ENCODE measurements at places on chromosomes 1 and 21.

DNA sequence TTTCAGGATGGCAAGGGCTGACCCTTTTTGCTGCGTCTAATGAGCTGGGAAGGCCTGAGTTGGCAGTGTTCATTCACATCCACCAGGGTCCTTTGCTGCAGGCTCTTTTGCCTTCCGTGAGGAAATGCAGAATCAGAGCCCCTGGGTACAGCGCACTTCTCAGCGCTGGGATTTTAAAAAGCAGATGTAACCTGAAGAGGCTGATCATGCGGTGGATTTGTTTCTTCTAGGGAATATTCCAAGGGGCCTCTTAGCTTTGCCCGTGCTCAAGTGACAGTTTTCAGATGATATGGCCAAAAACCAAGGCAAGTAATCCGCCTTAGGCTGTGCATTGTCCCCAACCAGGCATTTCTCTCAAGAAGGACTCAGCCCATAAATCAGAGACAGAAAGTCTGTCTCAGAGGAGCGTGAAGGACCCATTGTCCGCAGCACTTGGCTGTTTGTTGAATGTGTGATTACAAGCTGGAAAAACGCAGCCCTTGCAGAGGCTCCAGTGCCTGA is 237.6 kb downstream of the PTPRC start:
- DNase-seq, result no peak

DNA sequence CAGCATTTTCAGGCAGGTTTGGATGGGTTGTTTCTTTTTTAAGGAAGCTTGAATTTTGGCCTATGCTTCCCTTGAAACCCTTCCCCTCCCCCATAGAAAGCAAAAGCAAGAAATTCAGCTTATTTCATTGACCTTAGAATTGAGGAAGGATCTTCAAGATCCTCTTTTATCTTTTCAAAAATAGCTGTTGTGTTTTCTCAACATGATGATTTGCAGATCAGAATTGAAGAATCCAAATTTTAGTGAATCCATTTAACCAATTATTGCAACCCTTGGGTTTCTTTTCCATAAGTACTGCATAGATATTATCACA is 73.7 kb downstream of the LRRC8C start:
- no peak for DNase-seq

DNA sequence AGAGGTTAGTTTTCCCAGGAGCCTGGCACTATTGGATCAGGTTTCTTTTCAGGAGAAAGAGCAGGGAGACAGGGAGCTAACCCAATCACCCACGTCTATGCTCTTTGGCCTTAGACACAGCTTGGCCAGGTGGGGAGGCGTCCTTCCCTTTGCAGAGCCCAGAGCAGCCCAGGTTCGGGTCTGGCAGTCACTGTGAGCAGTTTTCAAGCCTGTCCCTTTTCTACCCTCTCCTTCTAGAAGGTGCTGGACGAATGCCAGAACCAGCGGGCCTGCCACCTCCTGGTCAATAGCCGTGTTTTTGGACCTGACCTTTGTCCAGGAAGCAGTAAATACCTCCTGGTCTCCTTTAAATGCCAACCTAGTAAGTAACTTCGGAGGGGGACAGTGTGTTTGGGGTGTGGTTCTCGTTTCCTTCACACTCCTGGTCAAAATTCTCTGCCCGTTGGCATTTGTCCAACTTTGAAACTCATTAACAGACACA is 44.9 kb downstream of the EVA1C start:
- peak; percentile 32 for DNase-seq

- no peak for DNase-seq
Measured at GRCh38 chr21:34046917-34047316, 26.5 kb upstream of the MRPS6 start.

DNA sequence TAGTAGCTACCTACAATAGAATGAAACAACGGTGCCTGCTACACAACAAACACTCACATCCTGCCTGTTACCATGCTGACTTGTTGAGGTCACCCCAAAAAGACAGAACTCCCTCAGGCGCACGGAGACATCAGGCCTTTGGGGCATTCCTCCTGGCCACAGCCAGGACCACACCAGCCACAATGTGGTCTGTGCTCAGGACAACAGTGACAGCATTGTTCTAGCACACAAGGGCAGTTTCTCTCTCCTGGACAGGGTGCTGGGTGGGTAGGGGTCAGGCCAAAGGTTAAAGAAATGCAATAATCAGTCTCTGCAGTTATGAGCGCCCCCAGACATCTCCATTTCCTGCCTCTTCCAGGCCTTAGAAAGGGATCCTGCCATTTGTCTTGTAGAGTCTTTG is 39.5 kb downstream of the CTNNBIP1 start:
- no peak for DNase-seq

- no peak for DNase-seq
Measured at GRCh38 chr21:18776936-18777335, 373.4 kb upstream of the TMPRSS15 start.

GRCh38 chr1:198295971-198296370 is 139.2 kb downstream of the NEK7 start:
- DNase-seq, result no peak

- peak; percentile 68 for DNase-seq
Measured at GRCh38 chr1:182259229-182259872, 132.2 kb downstream of the GLUL start.

DNA sequence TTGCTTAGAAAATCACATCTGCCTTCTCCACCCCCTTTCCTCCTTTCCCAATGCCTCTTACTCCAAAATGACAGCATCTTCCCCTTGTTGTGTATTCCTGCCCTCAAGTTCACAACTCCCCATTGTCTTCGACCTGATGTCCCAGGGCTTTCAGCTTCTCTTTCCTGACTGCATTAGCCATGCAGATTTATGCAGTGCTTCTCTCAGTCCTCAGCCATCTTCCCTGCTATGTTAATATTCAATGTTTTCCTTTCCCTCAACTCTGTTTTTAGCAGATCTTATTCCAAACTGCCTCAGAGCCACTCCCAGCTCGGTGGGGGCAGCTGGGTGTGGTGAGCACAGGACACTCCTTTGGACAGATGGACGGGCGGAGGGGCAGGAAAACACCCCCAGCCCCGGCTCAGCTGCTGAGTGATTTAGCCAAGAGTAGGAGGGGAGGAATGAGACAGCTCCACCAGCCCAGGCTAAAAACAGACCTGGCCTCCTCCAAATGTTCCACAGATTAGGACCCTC is 71.0 kb downstream of the CD2 start:
- DNase-seq, result no peak

- DNase-seq, result no peak
Measured at GRCh38 chr1:1677718-1678580, 14.6 kb downstream of the SLC35E2B start.

DNA sequence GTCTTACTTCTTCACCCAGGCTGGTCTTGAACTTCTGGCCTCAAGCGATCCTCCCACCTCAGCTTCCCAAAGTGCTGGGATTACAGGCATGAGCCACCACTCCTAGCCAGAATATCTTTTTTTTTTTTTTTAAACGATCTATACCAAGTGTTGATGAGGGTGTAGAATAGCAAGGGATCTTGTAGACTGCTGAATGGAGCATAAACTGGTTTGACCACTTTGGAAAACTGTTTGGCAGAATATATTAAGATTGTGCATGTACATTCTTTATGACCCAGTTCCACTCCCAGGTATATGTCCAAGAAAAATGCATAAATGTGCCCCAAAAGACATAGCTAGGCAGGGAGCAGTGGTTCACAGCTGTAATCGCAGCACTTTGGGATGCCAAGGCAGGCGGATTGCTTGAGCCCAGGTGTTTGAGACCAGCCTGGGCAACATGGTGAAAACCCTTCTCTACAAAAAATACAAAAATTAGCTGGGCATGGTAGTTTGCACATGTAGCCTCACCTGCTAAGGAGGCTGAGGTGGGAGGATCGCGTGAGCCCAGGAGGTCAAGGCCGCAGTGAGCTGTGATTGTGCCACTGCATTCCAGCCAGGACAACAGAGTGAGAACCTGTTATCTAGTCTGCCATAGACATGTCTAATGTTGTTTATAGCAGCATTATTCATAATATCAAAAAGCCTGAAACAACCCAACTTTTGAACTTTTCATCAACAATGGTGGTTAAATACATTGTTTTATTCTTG is 184.0 kb downstream of the VPS13D start:
- DNase-seq, result no peak

DNA sequence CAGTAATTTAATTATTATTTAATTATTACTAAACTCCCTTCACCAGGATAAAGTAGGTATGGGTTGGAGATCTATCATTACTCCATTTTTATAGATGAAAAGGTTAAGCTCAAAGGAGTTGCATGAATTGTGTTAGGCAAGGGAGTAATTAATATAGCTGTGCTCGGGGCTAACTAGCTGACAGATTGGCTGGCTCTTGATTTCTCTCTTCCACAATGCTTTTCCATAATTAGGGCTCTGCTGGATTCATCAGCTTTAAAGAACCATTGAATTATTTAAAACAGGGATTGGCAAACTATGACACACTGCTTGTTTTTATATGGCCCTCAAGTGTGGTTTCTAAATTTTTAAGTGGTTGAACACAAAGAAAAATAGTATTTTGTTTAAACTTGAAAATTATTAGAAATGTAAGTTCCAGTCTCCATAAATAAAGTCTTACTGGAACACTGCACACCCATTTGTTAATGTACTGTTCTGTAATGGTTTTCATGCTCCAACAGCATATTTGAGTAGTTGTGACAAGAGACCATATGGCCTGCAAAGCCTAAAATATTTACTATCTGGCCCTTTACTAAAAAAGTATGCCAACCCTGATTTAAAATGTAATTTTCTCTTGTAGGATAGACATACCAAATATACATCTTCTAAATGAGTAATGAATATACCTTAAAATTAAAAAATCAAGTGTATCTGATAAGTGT is 76.4 kb downstream of the GDAP2 start:
- DNase-seq, result no peak

DNA sequence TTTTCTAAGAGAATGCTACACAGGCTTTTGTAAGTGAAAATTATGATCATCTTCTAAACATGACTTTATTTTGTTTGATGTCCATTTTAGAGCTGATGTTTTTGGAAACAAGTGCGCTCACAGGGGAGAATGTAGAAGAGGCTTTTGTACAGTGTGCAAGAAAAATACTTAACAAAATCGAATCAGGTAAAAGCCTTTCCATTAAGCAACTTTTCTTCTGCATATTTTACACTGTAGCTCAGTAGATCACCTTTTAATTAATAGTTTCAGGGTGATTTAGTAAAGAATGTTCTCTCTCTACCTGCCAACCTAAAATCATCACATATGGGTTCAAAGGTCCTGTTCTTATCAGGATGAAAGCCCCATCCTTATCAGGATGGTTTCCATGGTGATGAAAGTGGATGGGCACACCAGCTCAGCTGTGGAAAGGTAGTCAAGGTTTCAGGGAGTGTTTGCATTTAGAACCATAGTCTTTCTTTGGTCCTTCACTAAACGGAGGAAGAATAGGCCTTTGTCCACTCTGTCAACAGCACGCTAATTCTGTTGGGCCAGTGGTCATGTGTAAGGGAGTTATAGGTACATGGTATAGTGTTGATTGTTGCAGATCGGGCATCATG is 28.1 kb downstream of the RAB4A start:
- DNase-seq, result no peak

DNA sequence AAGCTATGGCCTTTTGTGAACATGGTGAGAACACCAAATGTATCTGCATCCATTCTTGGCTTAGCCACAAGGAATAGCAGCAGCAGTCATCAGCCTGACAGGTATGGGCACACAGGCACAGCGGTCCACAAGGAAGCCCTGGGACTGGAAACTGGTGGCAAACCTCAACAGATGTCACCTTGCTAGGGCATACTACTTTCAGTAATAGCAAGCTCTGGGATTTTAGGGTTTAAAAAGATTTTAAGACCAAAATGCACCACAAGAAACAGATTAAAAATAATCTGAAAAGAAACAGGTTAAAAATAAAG is 9.7 kb upstream of the CADM3 start:
- DNase-seq, result no peak

- DNase-seq, result no peak
Measured at GRCh38 chr1:78088015-78088414, 42.2 kb downstream of the GIPC2 start.

GRCh38 chr1:7388488-7389185 is 382.5 kb upstream of the VAMP3 start:
- DNase-seq, result no peak

GRCh38 chr1:56034847-56035481 is 544.4 kb downstream of the PLPP3 start:
- no peak for DNase-seq

DNA sequence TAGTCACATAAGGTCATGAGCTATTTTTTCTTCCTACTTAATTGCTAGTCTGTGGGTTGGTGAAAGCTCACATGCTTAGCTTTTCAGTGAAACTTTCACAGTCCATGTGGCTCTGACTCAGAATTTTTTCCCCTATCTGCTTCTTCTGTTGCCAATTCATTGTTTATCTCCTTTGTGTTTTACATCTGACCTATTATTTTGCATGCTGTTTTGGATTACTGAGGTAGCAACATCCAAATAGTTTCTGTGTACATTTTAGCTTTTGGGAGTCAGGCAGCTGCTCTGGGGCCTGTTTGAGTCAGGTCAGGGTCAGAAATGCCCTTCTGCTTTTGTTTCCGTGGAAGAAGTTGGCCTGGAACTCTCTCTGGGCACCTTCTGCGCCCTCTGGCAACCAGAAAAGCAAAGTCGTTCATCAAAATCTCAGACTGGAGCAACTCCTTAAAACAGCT is 40.0 kb downstream of the ROR1 start:
- no peak for DNase-seq

DNA sequence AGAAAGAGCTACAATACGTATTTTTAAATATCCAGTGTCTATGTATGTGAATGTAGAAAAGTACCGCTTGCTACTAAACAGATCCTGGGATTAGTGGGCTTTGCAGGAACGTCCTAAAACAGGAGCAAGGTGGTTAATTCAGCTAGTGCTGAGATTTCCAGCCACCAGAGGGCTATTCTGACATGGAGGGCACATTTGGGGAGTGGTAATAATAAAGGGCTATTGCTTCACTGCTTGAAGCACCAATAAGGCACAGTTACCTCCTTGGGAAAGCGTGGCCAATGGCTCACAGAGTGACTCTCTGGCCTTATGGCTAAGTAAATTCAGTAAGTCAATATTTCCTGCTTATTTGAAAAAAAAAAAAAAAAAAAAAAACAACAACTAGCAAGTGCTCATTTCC is 152.4 kb downstream of the GABPA start:
- DNase-seq, result no peak

GRCh38 chr1:99851850-99852454 is 1.8 kb downstream of the AGL start:
- DNase-seq, result no peak
